Activated naive CD8-positive, alpha-beta T cell treated with anti-CD3 and anti-CD28 coated beads, Interleukin-2, amount 50 U/mL, for 16 hours (primary cell): ENCODE measurements at places on chromosomes 1 and 21.

DNA sequence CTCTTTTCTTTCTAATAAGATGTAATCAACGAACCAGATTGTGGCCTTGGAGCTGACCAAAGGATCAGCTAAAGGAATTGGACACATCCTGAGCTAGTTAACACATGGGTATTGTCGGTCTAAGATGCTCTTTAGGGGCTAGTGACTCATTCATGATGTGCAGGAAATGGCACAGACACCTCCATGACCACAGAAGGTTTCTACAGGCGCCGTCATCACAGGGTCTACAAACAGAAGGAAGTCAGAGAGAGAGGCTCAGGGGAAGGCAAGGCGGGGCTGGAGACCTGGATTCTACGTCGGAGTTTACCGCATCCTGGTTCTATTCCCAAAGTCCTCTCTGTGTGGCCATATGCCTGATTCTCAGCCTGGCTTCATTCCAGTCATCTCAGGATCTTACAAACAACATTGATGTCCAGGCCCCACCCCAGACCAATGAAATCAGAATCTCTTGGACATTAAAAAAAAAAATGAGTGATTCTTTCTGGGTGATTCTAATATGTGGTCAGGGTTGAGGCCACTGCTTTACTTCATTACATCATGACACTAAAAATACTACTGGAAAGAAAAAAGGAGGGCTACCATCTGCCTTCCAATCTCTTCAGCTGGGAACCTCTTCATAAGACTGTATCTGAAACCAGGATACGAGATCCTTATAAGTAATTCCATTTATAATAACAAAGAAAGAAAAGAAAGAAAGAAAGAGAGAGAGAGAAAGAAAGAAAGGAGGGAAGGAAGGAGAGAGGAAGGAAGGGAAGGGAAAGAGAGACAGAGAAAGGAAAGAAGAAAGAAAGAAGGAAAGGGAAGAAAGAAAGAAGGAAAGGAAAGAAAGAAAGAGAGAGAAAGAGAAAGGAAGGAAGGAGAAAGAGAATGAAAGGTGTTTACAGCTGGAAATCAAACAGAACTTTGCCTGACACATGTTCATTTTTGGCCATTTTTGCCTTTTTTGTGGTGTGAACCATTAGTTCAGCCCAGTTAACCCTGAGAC lies 11.6 kb upstream of the KCNJ15 start:
- peak; percentile 25 for DNase-seq

DNA sequence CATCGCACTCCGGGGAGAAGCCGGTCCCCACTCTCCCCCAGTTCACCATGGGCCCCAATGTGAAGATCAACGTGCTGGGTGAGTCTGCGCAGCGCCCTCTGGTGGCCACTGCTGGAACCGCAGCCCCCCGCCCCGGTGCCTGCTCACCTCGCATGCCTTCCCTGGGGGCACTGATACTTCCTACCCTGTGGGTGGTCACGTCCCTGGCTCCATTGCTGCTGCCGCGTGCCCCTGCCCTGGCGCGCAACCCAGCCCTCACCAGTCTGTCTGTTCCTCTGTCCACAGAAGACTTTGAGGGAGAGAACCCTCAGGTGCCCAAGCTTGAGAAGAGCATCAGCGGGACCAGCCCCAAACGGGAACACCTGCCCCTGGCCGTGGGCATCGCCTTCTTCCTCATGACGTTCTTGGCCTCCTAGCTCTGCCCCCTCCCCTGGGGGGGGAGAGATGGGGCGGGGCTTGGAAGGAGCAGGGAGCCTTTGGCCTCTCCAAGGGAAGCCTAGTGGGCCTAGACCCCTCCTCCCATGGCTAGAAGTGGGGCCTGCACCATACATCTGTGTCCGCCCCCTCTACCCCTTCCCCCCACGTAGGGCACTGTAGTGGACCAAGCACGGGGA lies 7.6 kb downstream of the EFNA3 start:
- DNase-seq, result peak; percentile 59

DNA sequence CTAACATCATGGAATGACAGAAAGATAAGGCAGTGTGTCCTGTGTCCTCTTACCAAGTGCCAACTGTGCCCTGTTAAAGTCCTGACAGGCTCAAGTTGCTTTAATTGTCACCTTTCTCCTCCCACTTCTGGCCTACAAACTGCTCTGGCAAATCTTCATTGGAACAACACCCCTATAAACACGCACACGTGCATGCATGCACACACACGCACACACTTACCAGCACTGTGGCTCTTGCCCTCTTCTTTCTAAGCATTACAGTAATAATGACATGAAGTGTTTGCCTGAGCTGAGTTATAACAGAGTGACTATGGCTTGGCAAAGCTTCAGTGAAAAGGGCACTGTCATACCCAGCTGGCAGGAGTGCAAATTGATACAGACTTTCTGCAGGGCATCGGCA lies 82.3 kb upstream of the SYT6 start:
- no peak for DNase-seq

DNA sequence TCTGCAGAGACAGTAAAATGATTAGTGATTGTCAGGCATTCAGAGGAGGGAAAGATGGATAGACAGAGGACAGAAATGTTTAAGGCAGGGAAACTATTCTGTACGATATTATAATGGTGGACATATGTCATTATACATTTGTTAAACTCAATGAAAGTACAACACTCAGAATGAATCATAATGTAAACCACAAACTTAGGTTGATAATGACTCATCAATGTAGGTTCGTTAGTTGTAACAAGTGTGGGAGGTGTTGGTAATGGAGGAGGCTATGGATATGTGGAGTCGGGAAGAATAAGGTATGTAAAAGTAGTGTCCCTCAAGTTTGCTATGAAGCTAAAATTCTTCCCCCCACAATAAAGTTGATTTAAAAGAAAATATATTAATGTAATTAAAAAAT lies 455.0 kb downstream of the BRINP3 start:
- no peak for DNase-seq

- DNase-seq, result no peak
Measured at GRCh38 chr1:156471496-156472490, 28.8 kb downstream of the MEF2D start.

DNA sequence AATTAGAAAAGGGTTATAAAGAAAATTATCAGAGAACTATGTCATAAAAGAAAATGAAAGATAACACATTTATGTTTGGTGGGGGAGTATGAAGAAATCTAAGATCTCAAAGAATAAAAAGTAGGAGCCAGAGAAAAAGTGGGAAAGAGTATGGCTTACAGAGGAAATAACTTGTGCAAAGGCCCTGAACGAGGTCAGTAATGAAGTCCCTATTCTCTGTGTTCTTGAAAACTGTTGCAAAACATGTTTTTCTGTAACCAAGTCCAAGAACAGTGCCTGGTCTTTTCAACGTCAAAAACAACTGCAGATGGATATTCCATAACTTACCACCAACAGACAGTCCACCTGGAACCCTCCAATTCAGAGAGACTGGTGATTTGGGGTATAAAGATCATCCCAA lies 188.1 kb downstream of the NEGR1 start:
- no peak for DNase-seq

DNA sequence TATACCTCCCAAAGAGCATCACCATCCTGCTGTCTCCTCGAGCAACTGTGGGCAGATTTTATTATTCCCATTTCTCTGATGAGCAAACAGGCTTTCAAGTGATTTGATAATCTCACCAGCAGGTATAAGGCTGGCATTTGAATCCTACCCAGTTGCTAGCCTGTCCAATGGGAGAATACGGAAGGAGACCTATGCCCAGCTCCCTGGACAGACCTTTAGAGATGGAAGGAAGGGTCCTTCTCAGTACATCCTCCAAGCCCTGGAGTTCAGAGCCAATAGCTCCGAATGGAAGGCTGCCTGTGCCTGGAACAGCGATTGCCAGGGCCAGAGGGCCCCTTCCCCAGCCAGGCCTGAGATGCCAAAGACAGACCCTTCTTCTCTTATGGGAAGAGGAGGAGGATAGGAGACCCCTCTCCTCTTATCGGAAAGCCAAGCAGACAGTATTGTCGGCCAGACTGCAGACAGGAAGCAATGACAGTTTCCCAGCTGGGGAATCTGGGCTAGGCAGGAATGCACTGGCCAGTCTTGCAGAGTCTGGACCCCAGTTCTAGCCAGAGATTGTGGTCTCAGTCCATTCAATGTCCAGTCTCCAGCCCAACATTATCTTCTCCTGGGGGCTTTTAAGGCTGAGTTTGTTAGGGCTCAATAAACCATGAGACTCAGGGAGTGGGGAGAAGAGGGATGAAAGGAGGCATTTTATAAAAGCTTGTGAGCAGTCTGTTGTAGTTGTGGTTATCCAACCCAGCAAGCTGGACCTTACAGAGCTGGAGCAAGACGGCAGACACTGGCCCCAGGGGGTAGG lies 2.0 kb downstream of the IFFO2 start:
- DNase-seq, result no peak

DNA sequence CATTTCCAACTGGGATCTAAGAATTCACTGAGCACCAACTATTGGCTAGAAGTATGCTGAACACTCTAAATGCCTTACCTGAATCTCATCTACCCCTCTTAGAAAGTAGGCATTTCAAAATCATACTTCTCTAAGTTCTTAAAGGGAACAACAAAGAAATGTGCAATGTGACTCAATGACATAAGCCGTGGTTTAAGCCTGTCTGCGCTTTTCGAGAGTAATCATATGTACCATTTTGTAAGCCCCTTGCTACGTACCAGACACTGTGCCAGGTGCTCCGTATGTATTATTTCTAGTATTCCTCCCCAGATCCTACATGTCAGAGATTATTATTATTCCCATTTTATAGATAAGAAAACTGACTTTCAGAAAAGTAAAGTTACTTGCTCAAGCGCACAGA lies 454.2 kb downstream of the SETD4 start:
- DNase-seq, result no peak

DNA sequence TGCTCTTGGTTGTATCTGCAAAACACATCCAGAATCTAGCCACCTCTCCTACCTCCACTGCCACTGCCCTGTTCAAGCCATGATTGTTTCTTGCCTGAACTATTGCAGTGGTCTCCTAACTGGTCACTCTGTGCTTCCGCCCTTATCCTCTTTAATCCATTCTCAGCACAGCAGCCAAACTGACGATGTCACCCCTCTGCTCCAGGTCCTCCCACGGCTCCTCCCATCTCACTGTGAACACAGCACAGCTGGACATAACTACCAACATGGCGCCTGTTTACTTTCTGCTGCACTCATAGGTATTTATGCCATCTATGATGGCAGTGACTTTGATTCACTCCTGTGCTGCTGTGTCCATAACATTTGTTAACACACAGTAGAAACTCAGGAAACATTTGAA lies 406.7 kb downstream of the DISC1 start:
- DNase-seq, result no peak

DNA sequence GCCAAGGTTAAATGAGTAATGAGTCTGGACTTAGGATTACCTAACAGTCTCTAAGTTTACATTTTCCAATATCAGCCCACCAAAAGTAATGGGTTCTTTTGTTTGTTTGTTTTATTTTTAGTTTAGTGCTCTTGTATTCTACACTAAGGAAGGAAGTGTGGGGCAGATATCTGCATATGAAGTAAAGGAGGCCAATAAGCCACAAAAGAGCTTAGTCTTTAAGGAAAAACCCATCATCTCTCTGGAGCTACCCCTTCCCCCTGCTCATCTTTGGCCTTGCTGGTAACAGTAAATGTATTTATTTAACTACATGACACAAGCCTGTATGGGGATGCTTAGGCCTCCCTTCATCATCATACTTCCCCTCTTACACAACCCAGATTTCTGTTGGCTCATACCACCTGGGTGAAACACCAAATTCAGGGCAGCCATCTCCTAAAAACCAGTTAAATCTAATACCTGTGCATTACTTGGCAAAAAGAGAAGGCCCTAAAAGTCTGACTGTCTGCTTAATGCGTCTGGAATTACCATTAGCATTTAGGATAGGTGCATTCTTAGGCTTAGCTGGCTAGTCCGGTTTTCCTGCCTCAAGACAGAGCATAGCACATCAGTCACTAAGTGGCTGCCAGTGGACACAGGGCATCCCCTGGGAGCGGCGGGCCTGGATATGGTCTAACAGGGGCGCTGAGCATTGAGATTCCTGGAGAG lies 96.8 kb upstream of the ADGRL2 start:
- no peak for DNase-seq

- no peak for DNase-seq
Measured at GRCh38 chr1:39474810-39475209, 16.6 kb upstream of the BMP8A start.

- DNase-seq, result no peak
Measured at GRCh38 chr1:45999507-45999906, 132.9 kb downstream of the PIK3R3 start.

DNA sequence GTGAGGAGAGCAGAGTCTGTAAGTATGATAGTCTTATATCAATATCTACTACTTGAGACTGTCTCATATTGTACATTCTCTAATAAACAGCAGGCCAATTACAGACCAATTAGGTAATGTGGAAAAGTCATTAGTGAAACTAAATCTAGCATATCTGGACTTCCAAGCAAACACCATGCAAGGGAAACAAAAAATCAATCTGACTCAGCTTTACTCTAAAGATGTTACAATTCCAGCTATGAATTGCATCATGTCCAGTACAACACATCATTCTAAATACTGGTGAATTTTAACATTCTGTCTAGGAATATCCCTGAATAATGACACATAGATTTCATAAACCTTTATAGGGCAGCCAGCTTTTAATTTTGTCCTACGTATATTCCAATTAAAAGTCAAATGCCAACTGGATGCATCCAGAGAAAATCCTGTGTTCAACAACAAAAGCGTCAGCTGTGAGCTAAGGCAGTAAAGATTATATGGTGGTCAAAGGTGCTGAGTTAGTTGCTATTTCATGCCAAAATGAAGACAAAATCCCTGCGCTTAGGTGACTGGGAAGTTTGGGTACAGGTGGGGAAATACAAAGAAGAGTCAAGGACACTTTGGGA lies 159.3 kb downstream of the TTLL7 start:
- no peak for DNase-seq

- DNase-seq, result no peak
Measured at GRCh38 chr1:183277821-183278738, 92.0 kb downstream of the LAMC2 start.

DNA sequence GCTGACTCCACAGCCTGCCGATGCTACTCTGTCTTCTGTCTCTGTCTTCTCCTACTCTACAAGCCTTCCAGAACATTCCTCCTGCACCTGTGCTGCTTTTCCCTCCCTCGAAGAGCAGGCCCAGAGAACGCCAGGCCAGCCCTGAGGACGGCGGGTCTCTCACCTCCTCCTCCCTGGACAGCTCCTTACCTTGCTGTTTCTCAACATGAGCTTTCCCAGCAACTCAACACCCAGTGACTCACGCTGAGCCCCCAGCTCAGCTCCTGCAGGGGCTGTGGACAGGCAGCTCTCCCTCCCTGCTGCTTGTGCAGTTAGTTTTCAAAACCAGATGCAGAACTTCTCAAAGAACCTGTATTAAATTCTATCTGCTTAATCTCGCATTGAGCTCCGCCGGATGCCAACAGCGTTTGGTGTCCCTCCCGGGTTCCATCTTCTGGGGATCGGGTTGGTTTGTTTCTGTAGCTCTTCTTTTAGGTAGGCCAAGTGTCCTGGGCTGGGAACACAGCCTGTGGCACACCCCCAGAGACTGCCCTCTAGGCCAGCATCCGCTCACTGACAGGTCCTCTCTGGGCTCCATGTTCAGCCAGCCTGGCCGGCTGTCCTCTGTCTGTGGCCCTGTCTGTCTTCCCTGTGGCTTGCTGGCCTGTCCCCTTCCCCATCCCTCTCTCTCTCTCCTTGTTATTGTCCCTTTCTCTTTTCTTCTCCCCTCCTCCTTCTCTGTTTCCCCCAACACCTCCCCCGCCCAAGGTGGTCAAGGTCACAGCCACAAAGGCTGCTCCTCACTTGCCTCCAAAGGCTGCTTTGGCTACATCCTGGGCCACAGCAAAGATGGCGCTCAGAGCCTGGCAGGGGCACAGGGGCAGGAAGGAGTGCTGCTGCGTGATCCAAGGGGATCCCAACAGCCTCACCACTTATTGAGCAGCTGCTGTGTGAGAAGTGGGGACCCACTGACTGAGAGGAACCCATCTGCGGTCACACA lies 391.0 kb downstream of the MATN1 start:
- no peak for DNase-seq

GRCh38 chr1:2229037-2229864 lies 1.1 kb downstream of the SKI start:
- no peak for DNase-seq
